ENCODE measurements at places on chromosomes 1 and 21.

- no peak for DNase-seq
These were observed 59.7 kb downstream of the MRPL37 start for GRCh38 chr1:54259546-54260140.

DNA sequence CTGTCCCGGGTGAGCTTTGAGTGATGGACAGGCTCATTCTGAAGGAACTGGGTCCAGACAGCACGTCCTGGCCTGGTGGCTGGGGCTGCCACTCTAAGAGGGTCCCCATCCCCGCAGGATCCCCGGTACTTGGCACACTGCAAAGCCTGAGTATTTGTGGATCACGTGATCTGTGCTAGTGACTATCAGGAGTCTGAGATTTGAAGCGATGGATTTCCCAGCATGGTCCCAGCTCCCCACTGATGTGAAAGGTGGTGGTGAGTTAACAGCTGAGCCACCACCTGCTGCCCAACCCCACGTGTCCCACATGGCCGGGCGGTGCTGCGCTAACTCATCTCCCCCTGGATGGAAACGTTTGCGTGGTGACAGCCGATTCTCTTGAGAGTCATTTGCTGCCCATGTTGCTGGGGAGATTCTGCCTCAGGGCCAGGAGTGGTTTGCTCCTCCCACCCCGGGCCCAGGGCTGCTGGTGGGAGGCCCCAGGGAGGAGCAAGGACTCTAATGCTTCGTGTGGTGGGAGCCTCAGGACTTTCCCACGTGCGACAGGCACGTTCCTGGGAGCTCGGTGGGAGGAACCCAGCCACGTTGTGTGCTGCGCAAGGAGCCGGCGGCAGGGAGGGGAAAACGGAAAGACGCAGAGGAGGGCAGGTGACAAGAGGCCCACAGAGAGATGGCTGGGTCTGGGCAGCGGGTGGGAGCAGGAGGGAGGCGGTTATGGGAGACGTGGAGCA is 15.1 kb downstream of the FAAP20 start:
- DNase-seq: no peak

DNA sequence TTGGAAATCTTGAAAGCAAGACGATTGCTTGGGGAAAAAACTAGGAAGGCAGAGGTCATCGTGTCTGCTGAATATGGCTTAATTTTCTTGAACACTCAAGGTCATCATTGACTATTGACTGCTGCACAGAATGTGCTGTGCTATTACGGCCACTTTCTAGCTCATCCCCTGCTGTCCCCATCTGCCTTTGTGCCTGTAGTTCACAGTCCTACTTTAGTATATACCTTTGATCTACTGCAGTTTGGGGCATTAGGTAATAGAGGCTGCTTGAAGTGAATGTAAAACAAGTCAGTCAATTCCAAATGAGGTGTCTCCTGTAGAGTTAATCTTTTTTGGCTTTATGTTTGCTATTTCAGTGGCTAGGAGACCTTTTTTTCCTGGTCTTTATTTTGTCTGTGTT is 8.3 kb downstream of the RAB4A start:
- no peak for DNase-seq

- no peak for DNase-seq
These were observed 36.8 kb downstream of the MAB21L3 start for GRCh38 chr1:116147972-116148371.

All from nephron progenitor cell (in vitro differentiated cells).